ENCODE measurements at places on chromosomes 11 and 22. TPM values are rescaled to one million over a fixed set of nuclear protein-coding genes. Genes with fewer than 3 reads are reported as not detected.

- peaks cover 35% of the 10 kb centered on the region for H3K4me1 ChIP-seq
- peak; percentile 27 for DNase-seq
- peak overlapping the region; percentile 1 for H3K4me3 ChIP-seq
- H3K27ac ChIP-seq, result peak overlapping the region; percentile 32
Observed at GRCh38 chr22:25623310-25623734, 58.8 kb downstream of the GRK3 start.

GRCh38 chr22:27181537-27181936, 524.1 kb downstream of the MIAT start:
- no peaks in the 10 kb centered on the region for H3K4me1 ChIP-seq
- H3K27ac ChIP-seq, result no peak overlapping the region
- peaks cover 4% of the 10 kb centered on the region for H3K27me3 ChIP-seq
- DNase-seq, result no peak

GRCh38 chr22:49536571-49537131, 291.0 kb downstream of the BRD1 start:
- H3K4me3 ChIP-seq, result no peak overlapping the region
- H3K36me3 ChIP-seq, result no peaks in the 10 kb centered on the region
- H3K27me3 ChIP-seq, result no peaks in the 10 kb centered on the region
- no peak for DNase-seq
- no peak overlapping the region for H3K27ac ChIP-seq
- no peaks in the 10 kb centered on the region for H3K4me1 ChIP-seq

- peaks cover 74% of the 10 kb centered on the region for H3K36me3 ChIP-seq
- no peak overlapping the region for H3K27ac ChIP-seq
- no peaks in the 10 kb centered on the region for H3K27me3 ChIP-seq
- H3K4me1 ChIP-seq, result no peaks in the 10 kb centered on the region
Observed at GRCh38 chr11:77672264-77672663, 34.7 kb upstream of the CLNS1A start.

DNA sequence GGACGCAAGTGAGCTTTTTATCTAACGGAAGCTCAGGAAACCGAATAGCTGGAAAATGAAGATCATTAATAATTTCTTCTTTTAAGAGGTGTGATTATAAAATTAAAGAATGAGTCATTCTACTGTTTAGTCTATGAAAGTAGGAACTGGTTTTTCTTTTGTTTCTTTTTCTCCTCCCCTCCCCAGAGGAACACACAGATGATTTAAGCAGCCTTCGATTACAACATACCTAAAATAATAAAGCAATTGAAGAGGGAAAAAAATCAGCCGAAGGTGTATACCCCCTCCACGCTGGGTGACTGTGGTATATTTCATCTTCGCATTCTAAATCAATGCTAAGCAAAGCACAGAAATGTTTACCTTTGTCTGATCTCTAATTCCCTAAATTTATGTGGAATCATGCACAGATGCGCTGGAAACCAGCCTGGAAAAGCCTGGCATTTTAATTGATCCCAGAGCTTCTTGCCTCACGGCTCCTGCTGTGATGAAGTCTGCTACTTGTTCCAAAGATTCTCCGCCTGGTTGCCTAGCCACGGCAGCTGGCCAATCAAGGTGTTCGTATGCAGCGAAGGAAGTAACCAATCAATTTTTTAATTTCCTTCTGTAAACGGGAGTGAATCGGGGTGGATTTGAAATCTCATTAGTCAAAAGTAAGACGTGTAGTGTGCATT, 133.9 kb downstream of the FANCF start:
- H3K27me3 ChIP-seq, result no peaks in the 10 kb centered on the region
- H3K4me3 ChIP-seq, result no peak overlapping the region
- no peak overlapping the region for H3K27ac ChIP-seq
- no peak for DNase-seq
- H3K36me3 ChIP-seq, result no peaks in the 10 kb centered on the region
- H3K4me1 ChIP-seq, result no peaks in the 10 kb centered on the region

GRCh38 chr22:46841522-46841921, 79.1 kb downstream of the TBC1D22A start:
- DNase-seq, result no peak
- peaks cover 12% of the 10 kb centered on the region for H3K36me3 ChIP-seq
- no peak overlapping the region for H3K4me3 ChIP-seq
- peaks cover 11% of the 10 kb centered on the region for H3K4me1 ChIP-seq
- H3K27ac ChIP-seq, result no peak overlapping the region

DNA sequence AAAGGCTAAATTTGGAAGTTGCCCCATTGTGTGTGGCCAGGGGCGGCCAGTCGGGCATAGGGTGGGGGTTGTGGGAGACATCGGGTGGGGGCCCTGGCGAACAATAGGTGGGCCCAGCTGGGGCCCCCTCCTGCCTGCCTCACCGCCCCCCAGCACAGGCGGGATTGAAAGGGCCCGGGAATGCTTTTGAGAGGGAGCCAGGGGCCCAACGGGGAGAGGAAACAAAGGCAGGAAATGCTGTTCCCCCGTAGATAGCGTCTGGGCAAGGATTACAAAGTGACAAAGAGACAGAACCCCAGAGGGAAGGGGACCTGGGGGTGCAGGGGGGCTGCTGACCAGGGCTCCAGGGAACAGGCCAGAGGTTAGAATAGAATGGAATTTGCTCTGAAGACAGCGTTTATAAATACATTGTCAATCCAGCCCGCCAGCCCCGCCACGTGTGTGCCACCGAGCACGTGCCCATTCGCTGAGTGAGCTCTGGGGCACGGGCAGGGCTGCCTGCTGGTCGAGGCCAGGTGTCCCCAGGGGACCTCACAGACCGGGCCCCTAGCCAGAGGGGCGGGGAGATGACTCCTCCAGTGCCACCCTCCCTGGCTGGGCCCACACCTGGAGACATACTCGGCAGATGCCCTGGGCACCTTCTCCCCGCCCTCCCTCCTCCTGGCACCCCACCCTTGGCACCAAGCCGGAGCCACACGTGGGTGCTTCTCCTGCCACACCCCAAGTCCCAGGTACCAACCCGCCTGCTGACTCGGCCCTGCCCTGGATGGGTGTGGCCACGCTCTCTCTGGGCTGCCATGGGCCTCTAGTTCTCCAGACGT, 9.7 kb downstream of the PDGFB start:
- H3K4me3 ChIP-seq, result no peak overlapping the region
- no peak overlapping the region for H3K27ac ChIP-seq
- no peak for DNase-seq
- peaks cover 38% of the 10 kb centered on the region for H3K4me1 ChIP-seq

GRCh38 chr11:76512851-76513653, 68.2 kb downstream of the EMSY start:
- no peak overlapping the region for H3K4me3 ChIP-seq
- no peaks in the 10 kb centered on the region for H3K4me1 ChIP-seq
- H3K36me3 ChIP-seq, result peaks cover 5% of the 10 kb centered on the region
- H3K27me3 ChIP-seq, result no peaks in the 10 kb centered on the region
- no peak for DNase-seq

- no peak overlapping the region for H3K27ac ChIP-seq
- H3K27me3 ChIP-seq, result no peaks in the 10 kb centered on the region
- H3K36me3 ChIP-seq, result no peaks in the 10 kb centered on the region
- no peak for DNase-seq
Observed at GRCh38 chr11:1560002-1560648, 11.9 kb downstream of the DUSP8 start.

- H3K27me3 ChIP-seq, result no peaks in the 10 kb centered on the region
- no peak overlapping the region for H3K27ac ChIP-seq
- H3K4me3 ChIP-seq, result no peak overlapping the region
Observed at GRCh38 chr11:420054-420910, 5.5 kb upstream of the SIGIRR start.

DNA sequence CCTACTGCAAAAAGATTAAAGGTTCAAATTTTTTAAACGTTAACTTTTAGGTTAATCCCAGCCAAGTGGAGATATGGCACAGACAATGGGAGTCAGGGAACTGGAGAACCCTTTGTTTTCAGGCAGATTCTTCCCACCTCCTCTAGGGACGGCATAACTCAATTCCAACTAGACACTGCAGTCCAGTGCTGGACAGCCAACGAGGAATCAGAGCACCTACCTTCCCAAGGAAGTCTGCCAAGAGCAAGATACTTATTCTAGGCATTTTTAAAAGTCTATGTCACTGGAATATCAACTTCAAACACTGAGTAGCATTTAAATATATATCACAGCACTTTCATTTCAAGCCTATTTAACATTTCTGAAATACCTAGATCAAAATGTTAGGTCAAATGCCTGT, 7.3 kb downstream of the CADM1 start:
- H3K4me1 ChIP-seq, result no peaks in the 10 kb centered on the region
- no peaks in the 10 kb centered on the region for H3K36me3 ChIP-seq
- H3K27me3 ChIP-seq, result peaks cover 6% of the 10 kb centered on the region
- H3K4me3 ChIP-seq, result no peak overlapping the region
- H3K27ac ChIP-seq, result no peak overlapping the region

DNA sequence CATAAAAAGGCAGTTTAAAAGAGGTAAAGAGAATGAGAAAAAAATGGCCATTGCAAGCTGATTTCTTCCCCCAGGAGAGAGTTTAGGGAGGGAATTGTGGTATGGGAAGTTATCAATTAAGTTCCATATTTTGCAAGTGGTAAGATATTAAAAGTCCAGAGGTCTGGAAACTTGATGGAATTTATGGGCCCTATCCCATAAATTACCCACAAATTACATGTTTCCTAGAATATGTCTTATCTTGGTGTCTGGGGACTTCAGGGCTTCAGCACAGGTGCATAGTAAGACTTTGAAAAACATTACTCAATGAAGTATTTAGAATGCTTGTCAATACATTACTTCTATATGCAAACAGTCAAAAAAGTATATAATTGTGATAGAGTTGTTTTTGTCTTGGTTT, 614.9 kb upstream of the LRRC4C start:
- no peaks in the 10 kb centered on the region for H3K27me3 ChIP-seq
- DNase-seq, result no peak
- H3K27ac ChIP-seq, result no peak overlapping the region
- H3K4me1 ChIP-seq, result no peaks in the 10 kb centered on the region

DNA sequence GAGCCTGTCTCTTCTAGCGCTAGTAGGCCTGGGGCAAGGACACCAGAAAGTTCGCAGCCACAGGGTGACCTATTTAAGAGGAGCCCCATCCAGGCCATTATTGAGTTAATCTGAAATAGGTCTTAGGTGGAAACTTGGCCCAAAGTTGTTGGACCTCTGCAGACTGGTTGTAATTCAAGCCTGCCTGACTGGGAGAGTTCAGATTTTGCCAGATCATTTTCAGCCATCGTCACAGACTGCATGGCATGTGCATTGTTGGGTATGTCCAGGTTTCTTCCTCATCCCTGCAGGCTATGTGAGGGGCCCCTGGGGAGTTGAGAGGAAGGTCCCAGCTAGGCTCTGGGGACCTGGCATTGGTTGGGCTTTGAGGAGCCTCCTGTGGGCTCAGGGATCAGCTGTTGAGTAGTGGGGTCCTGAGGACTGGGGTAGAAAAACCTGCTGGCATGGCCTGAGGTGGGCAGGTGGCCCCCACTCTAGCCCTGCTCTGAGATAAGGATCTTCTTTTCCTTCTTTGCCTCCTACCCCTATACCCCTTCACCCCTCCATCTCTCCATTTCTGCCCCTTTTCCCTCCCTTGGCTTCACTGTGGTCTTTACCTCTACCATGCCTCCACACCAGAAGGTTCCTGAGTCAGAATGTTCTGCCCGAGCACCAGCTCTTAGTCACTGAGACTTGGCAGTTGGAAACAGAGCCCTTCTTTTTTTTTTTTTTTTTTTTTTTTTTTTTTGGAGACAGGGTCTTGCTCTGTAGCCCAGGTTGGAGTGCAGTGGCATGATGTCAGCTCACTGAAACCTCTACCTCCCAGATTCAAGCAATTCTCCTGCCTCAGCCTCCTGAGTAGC, 112.7 kb downstream of the MORC2 start:
- no peak overlapping the region for H3K4me3 ChIP-seq
- H3K4me1 ChIP-seq, result no peaks in the 10 kb centered on the region
- H3K27ac ChIP-seq, result no peak overlapping the region
- H3K27me3 ChIP-seq, result peaks cover 5% of the 10 kb centered on the region
- DNase-seq, result no peak

GRCh38 chr11:67562963-67563704, 20.5 kb upstream of the GSTP1 start:
- H3K27me3 ChIP-seq, result peaks cover 28% of the 10 kb centered on the region
- H3K4me1 ChIP-seq, result peaks cover 11% of the 10 kb centered on the region
- DNase-seq, result no peak
- H3K27ac ChIP-seq, result no peak overlapping the region
- no peak overlapping the region for H3K4me3 ChIP-seq

GRCh38 chr11:15541079-15541478, 426.4 kb downstream of the INSC start:
- DNase-seq, result no peak
- H3K27me3 ChIP-seq, result no peaks in the 10 kb centered on the region
- no peaks in the 10 kb centered on the region for H3K4me1 ChIP-seq
- H3K4me3 ChIP-seq, result no peak overlapping the region
- H3K36me3 ChIP-seq, result no peaks in the 10 kb centered on the region

- DNase-seq, result no peak
- peak overlapping the region; percentile 32 for H3K27ac ChIP-seq
- no peaks in the 10 kb centered on the region for H3K27me3 ChIP-seq
- H3K4me3 ChIP-seq, result no peak overlapping the region
- peaks cover 55% of the 10 kb centered on the region for H3K36me3 ChIP-seq
- H3K4me1 ChIP-seq, result peaks cover 64% of the 10 kb centered on the region
Observed at GRCh38 chr11:36417154-36417553, 92.9 kb downstream of the TRAF6 start.

DNA sequence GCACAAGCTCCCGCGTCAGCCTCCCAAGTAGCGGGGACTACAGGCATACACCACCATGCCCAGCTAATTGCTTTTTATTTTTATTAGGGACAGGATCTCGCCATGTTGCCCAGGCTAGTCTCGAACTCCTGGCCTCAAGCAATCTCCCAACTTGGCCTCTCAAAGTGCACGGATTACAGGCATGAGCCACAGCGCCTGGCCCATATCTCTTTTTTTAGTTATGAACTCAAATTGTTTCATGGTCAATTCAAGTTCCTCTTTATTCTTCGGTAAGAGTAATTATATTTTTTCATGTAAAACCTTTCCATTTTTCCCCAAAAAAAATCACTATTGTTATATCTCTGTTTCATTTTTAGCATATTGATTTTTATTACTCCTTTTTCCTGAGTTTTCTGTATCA, 25.5 kb downstream of the FCHSD2 start:
- peaks cover 41% of the 10 kb centered on the region for H3K36me3 ChIP-seq
- DNase-seq, result no peak
- H3K4me1 ChIP-seq, result no peaks in the 10 kb centered on the region
- H3K27me3 ChIP-seq, result no peaks in the 10 kb centered on the region

DBX1 gene
- not detected for total RNA-seq

INS gene
- not detected for total RNA-seq

GAS2 gene
- total RNA-seq, result 1.1 TPM

ZNF215 gene
- 0.68 TPM for total RNA-seq

C22orf15 gene
- total RNA-seq, result 0.60 TPM

MYO18B gene
- total RNA-seq, result 2.0 TPM

MRGPRX4 gene
- not detected for total RNA-seq

C11orf16 gene
- total RNA-seq, result not detected

APLNR gene
- total RNA-seq, result not detected

MEI1 gene
- 79.1 TPM for total RNA-seq

PNPLA2 gene
- 70.9 TPM for total RNA-seq
